ENCODE measurements at places on chromosomes 6 and 20.

GRCh38 chr6:105459049-105459448, 56.2 kb upstream of the PREP start:
- DNase-seq, result no peak

DNA sequence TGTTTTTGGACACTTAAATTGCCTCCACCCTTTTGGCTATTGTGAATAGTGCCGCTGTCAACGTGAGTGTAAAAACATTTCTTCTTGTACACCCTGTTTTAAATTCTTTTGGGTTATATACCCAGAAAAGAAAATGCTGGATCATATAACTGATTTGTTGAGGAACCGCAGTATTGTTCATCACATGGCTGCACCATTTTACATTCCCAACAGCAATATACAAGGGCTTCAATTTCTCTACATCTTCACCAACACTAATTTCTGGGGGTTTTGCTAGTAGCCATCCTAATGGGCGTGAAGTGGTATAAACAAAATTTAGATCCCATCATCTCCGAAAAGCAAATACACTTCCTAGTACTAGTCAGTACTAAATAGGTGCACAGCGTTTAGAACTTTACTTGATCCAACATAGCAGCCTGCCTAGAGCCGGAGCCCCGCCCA, 579 bp upstream of the BPHL start:
- no peak for DNase-seq

DNA sequence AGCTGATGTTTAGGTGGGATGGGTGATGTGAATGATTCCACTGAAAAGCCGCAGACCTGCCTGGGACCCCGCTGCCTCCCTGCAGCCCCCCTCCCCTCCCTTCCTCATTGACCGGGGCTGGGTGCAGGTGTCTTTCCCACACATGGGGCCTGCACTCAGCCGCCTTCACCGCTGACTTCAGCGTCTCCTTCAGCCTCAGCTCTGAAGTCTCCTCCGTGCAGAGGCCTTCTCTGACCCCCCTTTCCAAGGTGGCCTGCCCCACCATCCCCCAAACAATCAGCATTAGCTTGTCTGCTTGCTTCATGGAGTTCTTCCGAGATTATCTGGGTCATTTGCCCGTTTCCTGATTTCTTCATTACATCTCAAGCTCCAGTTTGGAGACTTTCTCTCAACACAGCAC, 140.7 kb downstream of the SMOC2 start:
- DNase-seq, result no peak

DNA sequence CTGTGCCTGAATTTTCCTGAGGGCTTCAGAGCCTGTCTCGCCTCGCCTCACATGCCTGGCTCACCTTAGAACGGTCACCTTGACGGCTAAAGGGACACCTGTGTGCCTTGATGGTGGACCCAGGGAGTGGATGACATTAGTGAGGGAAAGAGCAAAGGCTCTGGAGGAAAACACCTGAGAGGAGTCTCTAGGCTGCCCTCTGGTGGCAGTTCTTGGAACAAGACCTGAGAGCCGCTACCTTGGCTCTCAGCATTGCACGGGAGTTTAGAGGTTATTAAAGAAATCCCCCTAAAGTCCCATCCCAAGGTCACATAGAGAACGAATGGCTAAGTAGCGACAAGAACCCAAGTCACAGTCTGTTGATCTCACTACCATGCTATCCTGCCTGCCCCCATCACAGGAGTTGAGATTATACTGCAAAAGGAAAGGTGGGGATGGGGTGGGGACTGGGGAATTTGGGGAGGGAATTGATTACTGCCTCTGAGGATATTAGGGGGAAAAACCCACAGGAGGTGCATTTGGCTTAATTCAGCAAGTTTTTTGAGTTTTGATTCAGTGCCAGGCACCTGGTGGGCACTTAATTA, 7.9 kb upstream of the CDSN start:
- DNase-seq, result peak; percentile 27
